HFFc6 (cell line): ENCODE measurements at places on chromosomes 11 and 22. TPM values are rescaled to one million over a fixed set of nuclear protein-coding genes. Genes with fewer than 3 reads are reported as not detected.

Gene QSER1
- 19.0 to 25.6 TPM (median 20.6 TPM) in 3 replicates for total RNA-seq

Gene GRIK4
- not detected in 3 replicates for total RNA-seq

Gene FREY1
- total RNA-seq = 0.68 to 1.0 TPM (median 0.74 TPM) in 3 replicates

Gene DERL3
- total RNA-seq = 0.32 to 0.88 TPM (median 0.39 TPM) in 3 replicates

Gene DDIAS
- total RNA-seq = 4.7 to 7.3 TPM (median 7.0 TPM) in 3 replicates

Gene KCNE3
- not detected in 3 replicates for total RNA-seq
